ENCODE measurements at places on chromosomes 12 and 14.

DNA sequence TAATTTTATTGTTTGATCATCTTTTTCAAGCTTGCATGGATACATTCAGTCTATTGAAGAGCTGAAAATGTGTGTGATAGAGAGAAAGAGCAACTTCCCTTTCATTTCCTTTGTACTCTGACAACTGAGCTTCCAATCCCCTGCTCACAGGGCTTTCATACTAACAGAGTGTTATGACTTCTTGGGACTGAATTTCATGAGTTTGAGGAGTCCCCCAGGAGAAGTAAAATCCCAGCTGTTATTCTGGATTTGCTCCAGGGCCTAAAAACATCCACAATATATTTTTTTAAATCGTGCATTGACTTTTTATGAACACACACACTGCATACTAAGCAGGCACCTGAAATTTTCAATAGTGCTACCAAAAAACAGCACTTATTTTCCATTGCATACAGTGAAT lies 195.8 kb upstream of the CAND1 start:
- no peak for DNase-seq

GRCh38 chr12:71664411-71665089 lies 449 bp downstream of the THAP2 start:
- DNase-seq, result no peak

GRCh38 chr12:66354291-66354690 lies 52.0 kb downstream of the HELB start:
- no peak for DNase-seq

DNA sequence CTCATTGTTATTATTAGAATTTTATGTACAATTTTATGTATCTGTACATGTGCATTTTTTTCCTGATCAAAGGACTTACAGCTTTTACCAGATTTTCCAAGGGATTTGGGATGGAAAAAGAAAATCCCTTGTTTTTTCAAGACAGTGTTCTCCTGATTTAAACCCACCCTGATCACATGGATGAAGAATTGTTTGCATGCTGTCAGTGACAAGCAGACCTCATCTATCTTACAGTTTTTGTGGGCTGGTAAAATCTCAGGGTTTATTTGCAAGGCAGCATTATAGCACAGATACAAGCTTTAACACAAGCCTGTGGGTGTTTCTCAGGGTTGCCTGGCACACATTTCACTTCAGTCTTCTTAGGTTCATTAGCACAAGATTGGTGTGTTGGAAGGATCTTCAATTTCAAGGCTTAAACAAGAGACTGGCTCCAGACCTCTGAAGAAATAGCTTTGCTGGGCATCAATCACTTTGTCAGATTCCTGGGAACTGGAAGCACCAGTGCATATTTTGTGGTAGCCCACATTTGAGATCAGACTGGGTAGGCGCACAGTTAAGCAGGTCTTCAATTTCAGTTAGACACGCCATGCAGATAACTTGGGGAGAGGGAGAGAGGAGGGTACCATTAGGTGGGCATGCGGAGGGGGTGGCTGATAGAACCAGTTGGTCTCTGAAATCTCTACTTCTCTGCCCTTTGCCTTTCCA lies 118.0 kb downstream of the TBX5 start:
- DNase-seq, result peak; percentile 6

DNA sequence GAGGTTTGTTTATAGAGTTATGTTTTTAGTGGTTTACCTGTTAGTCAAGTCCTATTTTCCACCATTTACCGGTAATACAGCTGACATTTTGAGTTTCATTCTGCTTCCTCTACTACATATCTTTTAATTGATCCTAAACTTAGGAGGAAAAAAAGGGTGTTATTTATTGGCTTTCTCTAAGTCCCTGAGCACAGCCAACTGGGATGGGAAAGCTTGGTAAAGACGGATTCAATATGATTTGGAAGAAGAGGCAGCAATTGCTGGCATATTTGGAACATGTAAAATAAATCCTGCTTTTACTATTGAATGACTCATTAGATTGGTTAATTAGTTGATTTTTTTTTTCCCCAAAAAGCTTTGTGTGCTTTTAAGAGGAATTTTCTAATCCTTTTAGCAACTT lies 475.7 kb downstream of the PRKD1 start:
- no peak for DNase-seq

DNA sequence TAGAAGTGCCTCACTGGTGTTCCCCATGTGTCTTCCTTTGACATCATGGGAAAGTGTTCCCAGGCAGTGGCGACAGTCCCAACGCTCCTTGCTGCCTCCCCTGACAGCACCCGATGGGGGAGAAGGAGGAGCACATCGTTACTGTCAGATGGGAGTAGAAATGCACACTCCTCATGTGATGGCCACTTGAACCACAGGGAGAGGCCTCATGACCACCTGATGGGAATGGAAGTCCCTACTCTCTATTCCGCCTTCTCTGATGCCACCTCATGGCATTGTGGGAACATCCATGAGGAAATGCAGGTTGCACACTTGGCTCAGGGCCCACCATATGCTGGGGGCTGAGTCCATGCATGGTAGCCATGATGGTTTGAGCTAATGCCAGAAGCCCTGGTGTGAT lies 14.3 kb upstream of the CORO1C start:
- no peak for DNase-seq

GRCh38 chr14:29166507-29166906 lies 399.9 kb downstream of the FOXG1 start:
- DNase-seq, result no peak

GRCh38 chr14:96164861-96165490 lies 39.7 kb upstream of the BDKRB2 start:
- no peak for DNase-seq

- no peak for DNase-seq
Observed at GRCh38 chr12:113619202-113619601, 147.5 kb upstream of the LHX5 start.

DNA sequence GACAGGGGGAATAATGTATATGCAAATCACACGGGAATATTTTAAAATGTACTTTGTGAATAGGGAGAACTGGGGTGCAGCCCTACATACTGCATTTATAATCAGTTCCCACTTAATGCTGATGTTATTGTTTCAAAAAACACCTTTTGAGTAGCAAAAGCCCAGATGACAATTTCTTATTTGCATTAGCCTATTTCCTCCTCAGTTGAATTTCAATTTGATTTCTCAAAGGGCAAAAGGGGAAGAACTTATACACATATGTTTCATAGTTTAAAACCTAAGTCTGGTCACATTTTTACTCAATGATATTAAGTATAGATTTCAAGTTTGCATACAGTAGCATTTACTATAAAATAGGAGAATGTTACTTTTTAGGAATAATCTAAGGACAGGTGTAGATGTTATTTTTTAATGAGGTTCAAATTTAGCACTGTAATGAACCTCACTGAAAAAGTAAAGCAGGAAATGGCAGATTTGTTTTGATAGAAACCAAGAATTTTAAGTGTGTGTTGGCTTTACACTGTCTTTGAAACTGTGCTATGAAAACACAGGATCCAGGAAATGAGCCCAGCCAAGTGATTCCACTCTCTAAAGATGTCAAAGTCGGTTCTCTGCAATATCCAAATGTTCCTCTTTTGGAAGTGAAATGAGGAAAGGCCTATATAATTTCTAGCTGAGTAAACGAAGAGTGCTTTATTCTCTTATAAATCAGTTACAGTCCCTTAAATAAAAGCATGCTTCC lies 367.4 kb downstream of the BTG1 start:
- no peak for DNase-seq

GRCh38 chr12:67993143-67993542 lies 3.9 kb downstream of the IFNG-AS1 start:
- DNase-seq, result no peak

GRCh38 chr12:46578190-46578982 lies 205.8 kb upstream of the SLC38A2 start:
- no peak for DNase-seq

DNA sequence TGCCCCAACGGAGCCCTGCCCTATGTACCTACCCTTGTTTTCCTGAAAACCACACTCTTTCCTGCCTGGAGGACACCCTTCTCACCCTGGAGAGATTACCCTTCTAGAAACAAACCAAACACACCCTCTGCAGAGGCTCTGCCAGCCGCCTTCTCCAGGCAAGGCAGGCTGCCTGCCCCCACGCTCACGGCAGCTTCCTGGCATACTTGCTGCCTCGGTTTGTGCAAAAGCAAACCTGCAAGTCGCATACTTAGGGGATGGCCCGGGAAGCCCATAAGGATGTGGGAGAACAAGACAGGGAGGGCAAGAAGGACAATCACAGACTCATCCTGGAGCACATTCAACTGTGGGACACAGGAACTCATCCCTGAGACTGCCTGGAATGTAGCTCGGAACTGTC lies 154.0 kb upstream of the DIO3 start:
- no peak for DNase-seq

DNA sequence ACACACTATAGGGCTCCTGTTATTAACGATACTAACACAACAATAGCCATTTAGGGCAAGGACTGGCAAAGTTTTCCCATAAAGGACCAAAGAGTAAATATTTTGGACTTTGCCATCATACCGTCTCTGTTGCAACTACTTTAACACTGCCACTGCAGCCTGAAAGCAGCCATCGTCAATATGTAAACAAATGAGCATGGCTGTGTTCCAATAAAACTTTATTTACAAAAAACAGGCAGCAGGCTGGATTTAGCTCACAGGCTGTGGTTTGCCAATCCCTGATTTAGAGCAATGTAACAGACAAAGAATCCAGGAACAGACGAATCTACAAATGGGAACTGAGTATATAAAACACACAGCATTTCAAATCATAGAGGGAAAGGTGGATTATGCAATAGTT lies 84.1 kb downstream of the FRMD6 start:
- DNase-seq, result no peak

DNA sequence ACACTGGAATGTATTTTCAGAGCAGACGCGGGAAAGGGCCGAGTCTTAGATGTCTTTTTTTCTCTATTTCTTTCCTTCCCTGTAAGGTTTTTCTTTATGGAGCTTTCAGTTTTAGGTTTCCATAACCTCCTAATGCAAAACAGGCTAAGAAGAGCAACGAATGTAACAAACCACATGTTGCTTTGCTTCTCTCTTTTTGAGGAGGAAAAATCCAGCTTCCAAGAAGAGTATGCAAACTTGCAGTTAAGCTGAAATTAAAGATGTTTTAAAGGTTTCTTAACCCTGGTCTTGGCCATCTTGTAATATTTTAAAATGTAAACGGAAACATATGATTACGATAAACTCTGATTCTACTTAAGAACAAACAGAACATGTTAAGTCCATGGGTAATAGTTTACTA lies 86.9 kb downstream of the PRICKLE1 start:
- no peak for DNase-seq

DNA sequence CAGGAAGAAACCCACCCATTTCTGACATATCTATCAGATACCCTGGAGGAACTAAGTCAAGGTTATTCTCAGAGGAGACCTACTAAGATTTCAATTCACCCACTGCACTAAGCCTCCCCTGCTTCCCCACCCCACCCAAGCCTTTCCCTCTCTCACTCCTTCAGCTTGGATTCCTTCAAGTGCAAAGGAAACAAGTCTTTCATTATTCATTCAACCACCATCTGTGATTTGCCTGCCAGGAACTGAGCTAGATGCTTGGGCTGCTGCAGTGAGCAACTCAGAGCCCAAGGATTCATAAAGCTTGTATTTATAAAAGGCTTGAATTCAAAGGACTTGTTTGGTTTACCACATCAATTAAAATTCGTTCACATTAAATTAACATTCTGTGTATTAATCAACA lies 161.3 kb downstream of the GXYLT1 start:
- DNase-seq, result no peak

DNA sequence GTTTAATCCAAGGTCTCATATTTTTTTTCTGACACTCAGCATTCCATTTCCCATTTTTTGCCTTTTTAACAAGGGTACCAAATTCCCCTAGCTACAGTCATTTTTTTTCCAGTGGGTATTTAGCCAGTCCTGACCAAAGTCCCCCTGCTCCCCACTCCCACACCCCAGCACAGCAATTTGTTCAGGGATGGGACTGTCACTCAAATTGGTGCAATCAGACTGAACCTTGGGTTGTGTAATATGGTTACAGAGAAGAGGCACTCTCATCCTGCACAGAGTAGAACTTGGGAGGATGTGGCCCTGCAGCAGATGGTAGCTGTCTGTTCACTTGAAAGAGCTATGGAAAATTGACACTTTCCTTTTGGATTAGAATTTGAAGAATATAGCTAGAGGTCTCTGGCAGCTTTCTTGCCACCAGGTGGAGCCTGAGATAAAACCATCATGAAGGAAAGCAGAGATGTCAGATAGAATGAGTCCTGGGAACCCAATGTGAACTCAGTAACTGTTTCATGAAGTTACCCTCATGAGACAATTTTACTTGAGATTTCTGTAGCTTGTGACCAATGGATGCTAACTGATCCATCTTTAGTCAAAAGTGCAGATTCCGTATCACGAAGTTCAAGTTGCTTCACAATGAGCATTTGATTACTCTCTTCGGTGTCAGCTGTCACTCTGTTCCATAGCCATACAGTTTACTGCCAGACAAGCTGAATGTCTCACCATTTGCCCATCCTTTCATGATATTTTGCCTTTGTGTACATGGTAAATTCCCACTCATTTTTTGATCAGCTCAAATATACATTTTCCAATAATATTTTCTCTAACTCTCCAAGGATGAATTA lies 394.0 kb upstream of the SYT1 start:
- DNase-seq, result peak; percentile 52

GRCh38 chr12:81520064-81520945 lies 238.8 kb downstream of the PPFIA2 start:
- DNase-seq, result peak; percentile 31

- DNase-seq, result no peak
Observed at GRCh38 chr12:27900920-27901879, 71.3 kb downstream of the PTHLH start.

- DNase-seq, result no peak
Observed at GRCh38 chr14:34231626-34232025, 230.4 kb downstream of the SPTSSA start.

GRCh38 chr12:132076711-132077110 lies 67.4 kb downstream of the DDX51 start:
- no peak for DNase-seq
